Effector memory CD8-positive, alpha-beta T cell (primary cell): ENCODE measurements at places on chromosomes 2 and 18.

- peak; percentile 30 for DNase-seq
Observed at GRCh38 chr2:199488772-199489400, 31.1 kb upstream of the SATB2 start.

DNA sequence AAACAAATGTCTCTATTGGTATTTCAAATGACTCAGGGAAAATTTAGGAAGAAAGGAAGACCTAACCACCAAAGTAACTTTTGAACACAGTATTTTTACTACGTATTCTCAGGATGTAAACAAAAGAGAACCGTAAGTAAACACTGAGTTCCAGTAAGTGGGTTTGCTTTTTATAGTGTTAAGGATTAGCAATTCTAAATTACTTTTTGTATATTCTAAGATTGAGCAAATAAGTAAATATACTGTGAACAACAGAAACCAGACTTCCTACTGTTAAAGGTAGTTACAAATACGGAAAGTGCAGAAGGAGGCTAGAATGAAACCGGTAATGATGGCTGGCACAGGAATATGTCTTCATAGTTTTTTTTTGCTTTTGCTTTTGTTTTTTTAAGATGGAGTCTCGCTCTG, 31.5 kb downstream of the SESTD1 start:
- no peak for DNase-seq

- DNase-seq: no peak
Observed at GRCh38 chr2:28291811-28292440, 100.7 kb upstream of the FOSL2 start.

DNA sequence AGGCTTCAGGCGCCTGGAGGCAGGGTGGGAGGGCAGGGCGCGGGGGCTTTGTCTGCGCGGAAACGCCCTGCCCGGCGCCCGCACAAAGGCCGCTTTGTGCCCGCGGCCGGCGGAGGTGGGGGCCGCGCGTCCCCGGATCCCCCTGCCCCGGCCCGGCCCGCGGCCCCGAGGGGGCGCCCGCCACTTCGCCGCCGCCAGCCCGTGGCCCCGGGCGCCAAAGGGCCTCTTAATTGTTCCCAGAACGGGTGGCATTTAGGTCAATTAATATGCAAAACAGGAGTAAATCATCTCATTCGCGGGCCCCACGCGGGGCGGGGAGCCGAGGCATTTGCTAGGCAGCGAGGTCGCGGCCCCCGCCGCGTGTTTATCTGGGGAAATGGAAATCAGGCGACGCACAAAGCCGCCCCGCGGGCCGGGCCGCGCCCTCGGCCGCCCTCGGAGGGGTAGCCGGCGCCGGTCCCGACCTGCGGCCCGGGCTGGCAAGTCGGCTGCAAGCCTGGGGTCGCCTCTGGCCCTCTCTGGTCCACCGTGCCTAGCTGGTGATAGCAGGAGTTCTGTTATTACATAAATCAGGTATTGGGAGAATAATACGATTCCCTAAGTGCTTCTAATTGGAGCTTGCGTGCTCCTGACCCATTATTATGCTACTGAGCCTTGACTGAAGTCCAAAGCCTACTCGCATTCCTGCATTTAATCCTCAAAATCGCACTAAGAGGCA, 148.2 kb upstream of the GLI2 start:
- DNase-seq: no peak

- no peak for DNase-seq
Observed at GRCh38 chr2:208253600-208254117, 1.2 kb downstream of the IDH1 start.

GRCh38 chr2:188725746-188726360, 248.3 kb upstream of the COL3A1 start:
- DNase-seq: no peak

GRCh38 chr2:108363908-108364225, 13.9 kb upstream of the SULT1C4 start:
- no peak for DNase-seq
